ENCODE measurements at places on chromosomes 7 and 10.

DNA sequence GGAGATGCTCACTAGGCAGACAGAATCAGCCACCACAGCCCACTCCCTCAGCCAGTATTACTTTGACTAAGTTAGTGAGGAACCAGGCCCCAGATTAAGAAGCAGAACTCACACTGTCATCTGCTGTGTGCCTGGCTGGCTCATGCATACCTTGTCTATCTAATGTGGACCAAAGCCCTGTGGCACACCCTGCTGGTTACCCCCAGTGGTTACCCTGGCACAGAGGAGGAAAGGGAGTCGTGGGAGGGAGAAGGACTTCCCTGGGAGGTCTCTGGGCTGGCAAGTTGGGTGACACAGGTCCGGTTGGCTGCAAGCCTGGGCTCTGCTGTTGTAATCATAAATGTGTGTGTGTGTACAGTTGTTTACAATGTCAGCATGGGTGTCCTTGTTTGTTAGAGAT is 7.5 kb upstream of the SH2D4B start:
- no peak for DNase-seq

GRCh38 chr10:128579280-128579865 is 453.1 kb upstream of the MKI67 start:
- DNase-seq = no peak

DNA sequence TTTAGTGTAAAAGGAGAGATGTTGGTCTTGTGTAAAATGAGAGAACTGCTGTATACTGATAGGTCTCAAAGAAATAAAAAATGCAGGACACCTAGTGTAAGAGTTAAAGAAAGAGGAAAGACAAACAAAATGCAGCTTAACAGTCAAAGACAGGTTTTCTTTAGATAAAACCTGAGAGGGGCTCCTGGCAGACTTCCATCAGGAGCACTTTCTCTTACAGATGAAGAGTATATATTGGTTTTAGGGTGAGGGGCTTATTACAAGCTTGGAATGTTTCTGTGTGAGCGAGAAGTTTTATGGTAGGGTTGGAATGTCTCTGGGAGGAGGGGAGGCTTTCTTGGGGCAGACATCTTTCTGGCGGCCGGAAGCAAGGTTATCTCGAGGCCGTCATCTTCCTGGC is 16.2 kb downstream of the ACBD7 start:
- DNase-seq = no peak

GRCh38 chr7:140596519-140597427 is 43.8 kb downstream of the DENND2A start:
- DNase-seq = no peak

DNA sequence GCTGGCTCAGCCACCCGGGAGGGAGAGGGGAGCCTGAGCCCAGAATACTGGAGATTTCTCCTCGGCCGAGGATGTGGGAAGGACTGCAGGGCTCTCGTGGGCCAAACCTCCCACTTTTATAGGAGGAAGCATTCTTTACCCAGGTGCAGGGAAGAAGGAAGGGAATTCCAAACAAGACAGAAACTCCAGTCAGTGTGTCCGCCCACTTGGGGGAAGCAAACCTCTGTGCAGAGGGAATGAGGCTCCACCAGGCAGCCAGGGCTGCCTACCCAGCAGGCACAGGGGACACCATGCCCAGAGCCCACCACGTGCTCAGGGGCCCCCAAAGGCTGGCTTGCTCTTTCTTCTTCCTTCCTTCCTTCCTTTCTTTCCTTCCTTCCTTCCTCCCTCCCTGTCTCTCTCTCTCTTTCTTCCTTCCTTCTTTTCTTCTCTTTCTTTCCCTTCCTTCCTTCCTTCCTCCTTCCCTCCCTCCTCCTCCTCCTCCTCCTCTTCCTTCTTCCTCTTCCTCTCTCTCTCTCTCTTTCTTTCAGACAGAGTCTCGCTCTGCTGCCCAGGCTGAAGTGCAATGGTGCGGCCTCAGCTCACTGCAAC is 15.4 kb upstream of the FZD9 start:
- peak; percentile 3 for DNase-seq

GRCh38 chr7:48317360-48317759 is 146.1 kb downstream of the ABCA13 start:
- DNase-seq = no peak

GRCh38 chr7:25968205-25968993 is 183.6 kb upstream of the NFE2L3 start:
- peak; percentile 62 for DNase-seq

GRCh38 chr7:94511718-94512117 is 2.1 kb downstream of the CASD1 start:
- DNase-seq = no peak

- no peak for DNase-seq
Measured at GRCh38 chr7:156019776-156020565, 207.7 kb upstream of the SHH start.

DNA sequence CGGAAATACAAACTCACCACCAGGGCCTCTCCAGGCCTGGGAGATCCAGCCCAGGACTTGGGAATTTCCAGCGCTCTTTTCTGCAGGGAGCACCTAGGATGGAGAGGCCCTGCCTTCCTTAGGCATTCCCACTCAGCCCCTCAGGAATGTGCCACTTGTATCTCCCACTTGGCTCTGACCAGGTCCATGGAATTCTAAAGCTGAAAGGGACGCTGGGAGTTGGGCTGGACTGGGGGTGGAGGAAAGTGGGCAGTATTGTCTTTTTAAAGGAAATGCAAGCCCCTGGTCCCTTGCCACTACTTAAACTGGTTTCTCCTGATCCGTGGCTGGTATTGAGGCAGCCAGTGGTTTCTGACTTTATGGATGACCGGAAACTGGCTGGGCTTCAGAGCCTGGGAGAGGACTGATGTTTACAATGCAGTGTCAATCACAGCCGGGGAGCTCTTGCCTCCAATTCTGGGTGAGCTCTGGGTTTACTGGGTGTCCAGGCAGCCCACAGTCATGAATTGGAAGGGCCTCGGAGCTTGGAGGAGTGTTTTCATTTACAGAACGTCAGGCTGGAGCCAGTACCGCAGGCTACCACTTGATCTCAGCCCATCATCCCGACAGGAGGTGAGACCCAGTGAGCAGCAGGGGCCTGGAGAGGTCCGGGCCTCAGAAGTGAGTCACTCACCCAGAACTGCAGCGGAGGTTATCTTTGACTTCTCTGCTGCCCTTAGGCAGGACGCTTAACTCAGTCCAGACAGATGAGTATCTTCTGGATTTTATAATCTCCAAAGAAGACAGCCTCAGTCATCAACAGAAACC is 27.3 kb downstream of the AGAP3 start:
- no peak for DNase-seq

- no peak for DNase-seq
Measured at GRCh38 chr7:3164380-3164792, 120.7 kb upstream of the CARD11 start.

DNA sequence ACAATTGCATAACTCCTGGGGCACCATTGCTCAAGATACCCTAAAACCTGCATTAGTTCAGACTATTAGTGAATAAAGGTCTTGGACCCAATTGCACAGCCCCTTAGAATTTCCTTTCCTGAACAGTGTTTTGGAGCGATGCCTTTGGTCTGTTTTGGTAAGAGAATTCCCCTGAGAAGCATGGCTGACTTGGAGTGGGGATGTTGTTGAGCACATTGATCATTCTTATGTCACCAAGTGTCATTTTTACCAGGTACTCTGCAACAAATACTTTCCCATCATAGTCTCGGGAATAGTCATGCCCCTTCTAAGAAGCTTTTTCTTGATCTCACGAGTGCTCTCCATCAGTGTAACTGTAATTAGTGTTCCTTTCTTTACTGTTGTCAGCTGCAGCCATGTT is 229.7 kb downstream of the GFRA1 start:
- DNase-seq = no peak

DNA sequence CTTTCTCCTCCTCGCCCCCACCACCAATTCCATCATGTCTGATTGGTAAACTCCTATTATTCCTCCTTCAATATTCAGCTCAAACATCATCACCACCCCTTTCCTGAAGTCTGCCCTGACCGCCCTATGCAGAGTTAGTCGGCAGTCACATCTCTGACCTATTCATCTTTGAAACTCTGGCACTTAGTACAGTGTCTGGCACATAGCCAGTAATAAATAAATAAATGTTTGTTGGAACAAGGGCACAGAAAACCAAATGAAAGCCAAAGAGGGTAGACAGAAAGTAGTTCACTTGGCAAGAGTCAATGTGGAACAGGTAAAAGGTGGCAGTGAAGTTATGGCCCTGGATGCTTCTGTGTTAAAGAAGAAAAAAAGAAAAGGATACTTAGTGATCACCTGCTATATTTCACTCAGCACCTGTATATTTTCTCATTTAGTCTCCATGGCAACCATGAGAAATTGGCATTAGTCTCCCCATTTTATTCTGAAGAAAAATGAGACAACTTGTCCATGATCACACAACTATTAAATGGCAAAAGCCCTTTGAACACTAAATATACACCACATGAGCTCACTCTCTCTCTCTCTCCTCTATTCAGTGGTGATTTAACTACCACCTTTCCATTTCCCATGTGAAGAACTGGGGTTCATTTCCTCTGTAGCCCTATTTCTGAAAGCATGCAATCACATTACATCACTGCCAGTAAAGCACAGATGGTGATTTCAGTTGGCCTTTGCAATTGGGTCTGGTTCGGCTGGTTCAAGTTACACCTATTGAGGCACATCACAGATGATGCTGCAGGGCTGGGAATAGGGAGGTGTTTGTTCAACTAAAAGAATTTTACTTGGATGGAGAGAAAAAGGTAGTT is 25.3 kb downstream of the CHCHD3 start:
- peak; percentile 40 for DNase-seq

DNA sequence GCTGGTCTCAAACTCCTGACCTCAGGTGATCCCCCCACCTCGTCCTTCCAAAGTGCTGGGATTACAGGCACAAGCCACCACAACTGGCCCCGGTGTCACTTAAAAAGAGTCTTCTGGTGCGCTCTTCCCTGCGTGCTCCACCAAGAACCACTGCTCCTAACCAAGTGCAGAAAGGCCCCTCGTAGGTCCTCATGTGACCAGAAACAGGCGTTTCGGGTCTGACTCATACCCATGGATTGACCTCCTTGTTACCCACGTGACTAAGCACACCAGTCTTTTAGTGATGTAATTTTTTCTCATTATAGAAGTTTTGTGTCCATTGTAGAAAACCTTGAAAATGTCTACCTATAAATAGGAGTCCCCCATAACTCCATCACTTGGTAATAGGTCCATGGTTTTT is 13.9 kb downstream of the FKBP6 start:
- no peak for DNase-seq

DNA sequence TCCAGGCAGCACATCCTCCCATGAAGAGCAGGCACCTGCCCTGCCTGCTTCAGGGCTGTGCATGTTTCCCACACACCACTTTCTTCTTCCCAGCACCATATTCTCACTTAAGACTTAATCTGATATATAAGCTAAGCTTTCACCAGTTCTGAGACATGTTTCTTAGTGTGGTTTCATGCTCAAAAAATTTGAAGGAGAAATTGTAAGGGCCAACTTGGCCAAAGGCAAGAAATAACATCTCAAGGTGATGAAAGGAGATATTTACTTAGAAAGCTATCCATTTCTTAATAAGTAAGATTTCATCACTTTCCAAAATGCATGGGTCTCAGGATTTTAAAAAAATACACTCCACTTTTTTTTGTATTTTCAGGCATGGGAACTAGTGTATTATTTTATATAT is 468.1 kb upstream of the AKR1E2 start:
- DNase-seq = no peak

DNA sequence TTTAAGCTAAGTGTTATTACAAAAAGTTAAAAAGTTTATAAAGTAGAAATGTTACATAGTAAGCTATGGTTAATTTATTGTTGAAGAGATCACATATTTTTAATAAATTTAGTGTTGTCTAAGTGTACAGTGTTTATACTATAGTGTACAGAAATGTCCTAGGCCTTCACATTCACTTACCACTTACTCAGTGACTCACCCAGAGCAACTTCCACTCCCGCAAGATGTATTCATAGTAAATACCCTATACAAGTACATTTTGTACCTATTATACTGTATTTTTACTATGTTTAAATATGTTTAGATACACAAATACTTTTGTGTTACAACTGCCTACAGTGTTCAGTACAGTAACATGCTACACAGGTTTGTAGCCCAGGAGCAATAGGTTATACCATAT is 69.2 kb downstream of the DNAJC1 start:
- DNase-seq = no peak

GRCh38 chr7:25795824-25796235 is 356.2 kb upstream of the NFE2L3 start:
- DNase-seq = no peak

DNA sequence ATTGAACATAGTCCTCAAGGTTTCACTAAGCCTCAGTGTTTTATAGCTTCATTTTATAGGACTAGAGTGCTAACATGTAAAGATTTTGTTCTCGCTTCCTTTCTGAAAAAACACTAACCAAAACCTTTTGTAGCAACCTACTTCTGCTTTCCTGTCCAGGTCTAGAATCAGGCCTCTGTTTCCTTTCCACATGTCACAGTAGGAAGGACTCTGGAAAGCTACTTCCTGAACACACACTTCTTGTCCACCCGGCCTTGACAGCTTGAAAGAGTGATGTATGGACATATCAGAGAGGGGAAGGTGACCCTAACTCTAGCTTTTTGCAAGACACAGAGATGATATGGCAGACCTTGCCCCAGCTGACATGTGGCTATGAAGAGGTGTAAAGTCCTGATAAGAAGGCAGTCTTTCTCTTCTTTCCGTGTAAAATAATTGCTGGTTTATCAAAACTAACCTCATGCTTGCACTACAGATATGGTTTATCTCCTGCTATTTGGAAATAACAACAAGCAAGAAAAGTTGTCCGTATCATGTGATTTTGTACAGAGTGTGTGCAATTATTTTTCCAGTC is 175.4 kb downstream of the SKAP2 start:
- DNase-seq = peak; percentile 11

- no peak for DNase-seq
Measured at GRCh38 chr7:133009426-133010252, 72.3 kb downstream of the CHCHD3 start.

DNA sequence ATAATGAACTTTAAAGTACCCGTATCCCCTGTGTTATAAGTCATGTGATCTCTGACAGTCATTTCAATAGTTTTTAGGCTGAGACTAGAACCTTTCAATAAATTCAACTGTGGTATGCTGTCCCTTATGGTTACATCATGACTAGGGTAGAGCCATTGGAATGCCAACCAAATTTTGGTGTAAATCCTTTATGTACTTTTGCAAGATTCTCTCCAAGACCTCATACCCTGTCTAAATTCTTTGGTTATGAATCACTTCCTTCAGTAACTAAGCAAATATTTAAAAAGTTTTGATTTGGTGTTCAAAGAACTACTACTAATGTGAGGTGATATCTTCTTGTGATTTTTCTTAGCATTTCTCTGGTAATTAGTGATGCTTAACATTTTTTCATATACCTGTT is 20.8 kb upstream of the OR6B1 start:
- DNase-seq = no peak

DNA sequence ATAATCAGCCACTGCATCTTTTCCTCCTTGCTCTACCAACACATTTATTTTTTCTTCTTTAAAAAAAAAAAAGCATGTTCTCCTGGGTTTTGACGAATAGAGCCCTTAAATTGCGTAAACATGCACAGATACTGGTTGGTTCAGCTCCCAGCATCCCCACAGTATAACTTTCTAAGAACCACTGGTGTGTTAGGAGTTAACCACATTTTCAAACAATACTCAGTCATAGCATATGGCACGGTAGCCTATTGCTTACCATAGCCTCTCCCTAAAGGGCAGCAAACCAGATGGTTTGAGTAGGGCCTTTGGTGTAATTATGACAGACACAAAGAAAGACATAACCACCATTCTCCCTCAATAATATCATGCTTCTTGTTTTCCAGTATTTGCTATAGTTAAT is 145.0 kb downstream of the LRRC4 start:
- no peak for DNase-seq

- no peak for DNase-seq
Measured at GRCh38 chr7:29285444-29285793, 90.8 kb downstream of the CHN2 start.

All from GM13976 (cell line).